GM04503 (cell line): ENCODE measurements at places on chromosomes 16 and 17.
A peak's percentile ranks its signal among the peaks of the same experiment; 100 is the strongest.

DNA sequence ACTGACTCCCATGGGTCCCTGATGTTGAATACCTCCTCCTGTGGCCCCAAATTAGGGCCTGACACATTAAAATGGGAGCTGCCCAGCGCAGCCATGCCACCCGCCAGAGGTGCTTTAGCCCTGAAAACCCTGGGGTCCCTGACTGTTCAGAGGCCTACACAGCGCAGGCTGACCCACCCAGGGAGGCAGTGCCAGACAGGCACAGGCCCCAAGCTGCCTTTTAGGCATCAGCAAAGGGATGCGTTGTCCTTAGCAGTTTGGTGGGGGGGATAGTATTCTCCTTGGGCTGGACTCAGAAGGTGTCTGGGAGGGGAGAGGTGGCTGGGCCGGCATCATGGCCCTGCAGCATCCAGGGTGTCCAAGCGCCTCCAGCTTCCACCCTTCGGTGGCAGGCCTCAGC, 1.4 kb downstream of the RAPGEFL1 start:
- no peak for DNase-seq

- DNase-seq, result no peak
These were observed 15.5 kb upstream of the NFATC3 start for GRCh38 chr16:68069511-68070248.

DNA sequence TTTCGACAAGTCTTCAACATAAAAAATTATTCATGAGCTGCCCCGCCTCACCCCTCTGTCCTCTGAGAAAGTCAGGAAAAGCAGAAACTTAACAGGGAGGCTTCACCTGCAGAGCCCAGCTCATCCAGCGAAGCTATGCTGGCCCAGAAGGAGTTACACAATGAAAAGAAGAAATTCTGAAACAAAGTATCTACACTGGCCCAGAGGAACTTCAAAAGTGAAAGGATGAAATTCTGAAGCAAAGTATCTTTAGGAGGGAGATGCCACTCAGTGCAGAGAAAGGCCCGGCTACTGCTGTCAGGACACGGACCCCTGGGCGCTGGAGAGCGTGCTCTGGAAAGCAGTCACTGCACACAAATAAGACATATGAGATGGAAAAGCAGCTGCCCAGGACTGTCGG, 1.6 kb downstream of the GALNS start:
- no peak for DNase-seq

DNA sequence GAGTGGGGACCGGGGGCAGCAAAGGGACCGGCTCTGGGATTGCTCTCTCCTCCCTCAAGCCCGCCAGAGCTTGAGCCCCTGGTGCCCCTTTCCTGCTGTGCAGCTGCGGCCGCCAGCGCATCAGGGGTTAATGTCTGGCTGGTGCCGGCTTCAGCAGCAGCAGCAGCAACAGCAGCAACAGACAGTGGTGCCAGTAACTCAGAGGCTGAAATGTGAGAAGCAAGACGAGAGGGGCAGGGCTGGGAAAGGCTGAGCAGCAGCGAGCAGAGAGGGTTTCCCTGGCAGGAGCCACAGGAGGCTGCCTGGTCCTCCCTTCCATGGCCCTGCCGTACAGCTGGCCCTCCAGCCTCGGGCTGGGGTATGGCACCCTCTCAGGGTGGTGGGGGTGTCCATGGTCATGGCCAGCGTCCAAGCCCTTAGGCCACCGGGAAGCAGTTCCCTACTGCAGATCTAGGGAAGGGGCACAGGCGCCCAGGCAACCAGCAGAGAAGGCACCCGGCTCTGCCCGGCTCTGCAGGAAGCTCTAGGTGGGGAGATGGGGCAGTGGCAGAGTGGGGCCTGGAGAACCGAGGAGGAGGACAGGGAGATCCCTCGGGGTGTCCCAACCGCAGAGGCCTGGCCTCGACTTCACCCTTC, 21.1 kb upstream of the TFAP4 start:
- DNase-seq, result no peak

- DNase-seq, result no peak
These were observed 84.2 kb downstream of the HS3ST2 start for GRCh38 chr16:22898131-22898530.

DNA sequence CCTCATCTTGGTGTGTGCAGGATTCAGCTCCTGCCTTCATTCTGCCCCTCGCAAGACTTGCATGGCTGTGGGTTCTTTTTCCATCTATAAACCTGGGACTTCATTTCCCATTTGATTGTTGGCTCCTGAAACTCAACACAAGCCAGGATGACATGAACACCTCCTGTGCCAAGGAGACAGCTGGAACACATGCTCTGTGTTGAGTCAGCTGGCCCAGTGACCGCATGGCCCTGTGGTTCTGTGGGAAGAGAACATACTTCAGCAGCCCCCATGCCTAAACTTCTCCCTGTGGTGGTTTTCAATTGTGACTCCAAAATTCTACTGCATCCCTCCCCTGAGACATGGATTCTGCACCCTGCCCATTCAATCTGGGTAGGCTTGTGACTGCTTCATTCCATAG, 57.9 kb upstream of the FOXF1 start:
- DNase-seq, result peak; percentile 14

GRCh38 chr16:48676836-48677235, 66.9 kb upstream of the N4BP1 start:
- DNase-seq, result peak; percentile 5

DNA sequence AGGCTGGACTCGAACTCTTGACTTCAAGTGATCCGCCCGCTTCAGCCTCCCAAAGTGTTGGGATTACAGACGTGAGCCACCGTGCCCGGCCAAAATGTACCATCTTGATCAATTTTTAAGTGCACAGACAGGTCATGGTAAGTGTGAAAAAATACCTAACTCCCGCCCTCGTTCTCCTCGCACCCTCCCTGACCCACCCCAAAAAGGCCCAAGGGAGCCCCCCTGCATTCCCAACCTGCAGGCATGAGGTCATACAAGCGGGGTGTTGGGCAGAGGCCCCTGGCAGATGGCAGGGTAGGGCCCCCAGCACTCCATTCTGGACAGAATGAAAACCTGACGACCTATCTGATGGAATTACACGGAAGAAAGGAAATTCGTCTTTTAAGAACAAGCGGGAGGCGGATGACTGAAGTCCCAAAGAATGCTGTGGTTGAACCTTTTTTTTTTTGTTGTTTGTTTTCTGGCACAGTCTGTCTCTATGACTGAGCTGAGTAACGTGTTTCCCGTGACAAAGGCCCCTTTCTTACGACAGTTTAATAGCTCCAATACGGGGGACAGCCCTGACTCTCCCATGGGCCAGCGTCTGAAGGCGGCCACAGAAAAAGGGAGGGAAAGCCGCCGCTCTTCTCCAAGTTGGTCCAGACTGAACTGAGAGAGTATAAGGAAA, 376.4 kb downstream of the SLC39A11 start:
- DNase-seq, result peak; percentile 92

GRCh38 chr16:49345829-49346228, 27.8 kb upstream of the C16orf78 start:
- no peak for DNase-seq

DNA sequence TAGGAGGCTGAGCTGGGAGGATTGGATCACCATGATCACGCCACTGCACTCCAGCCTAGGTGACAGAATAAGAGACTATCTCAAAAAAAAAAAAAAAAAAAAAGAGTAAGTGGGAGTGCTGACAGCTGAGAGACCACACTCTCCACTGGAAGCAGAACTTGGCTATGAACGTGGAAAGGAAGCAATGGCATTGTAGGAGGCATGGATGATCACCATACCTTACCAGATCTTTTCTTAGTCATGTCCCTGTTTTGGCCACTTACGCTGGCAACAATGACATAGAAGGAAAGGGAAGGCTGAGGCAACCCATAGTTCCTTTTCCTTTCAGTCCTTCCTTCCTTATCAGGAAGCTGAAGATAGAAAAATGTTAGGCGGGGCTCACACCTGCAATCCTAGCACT, 3.7 kb upstream of the ATP1B2 start:
- no peak for DNase-seq

DNA sequence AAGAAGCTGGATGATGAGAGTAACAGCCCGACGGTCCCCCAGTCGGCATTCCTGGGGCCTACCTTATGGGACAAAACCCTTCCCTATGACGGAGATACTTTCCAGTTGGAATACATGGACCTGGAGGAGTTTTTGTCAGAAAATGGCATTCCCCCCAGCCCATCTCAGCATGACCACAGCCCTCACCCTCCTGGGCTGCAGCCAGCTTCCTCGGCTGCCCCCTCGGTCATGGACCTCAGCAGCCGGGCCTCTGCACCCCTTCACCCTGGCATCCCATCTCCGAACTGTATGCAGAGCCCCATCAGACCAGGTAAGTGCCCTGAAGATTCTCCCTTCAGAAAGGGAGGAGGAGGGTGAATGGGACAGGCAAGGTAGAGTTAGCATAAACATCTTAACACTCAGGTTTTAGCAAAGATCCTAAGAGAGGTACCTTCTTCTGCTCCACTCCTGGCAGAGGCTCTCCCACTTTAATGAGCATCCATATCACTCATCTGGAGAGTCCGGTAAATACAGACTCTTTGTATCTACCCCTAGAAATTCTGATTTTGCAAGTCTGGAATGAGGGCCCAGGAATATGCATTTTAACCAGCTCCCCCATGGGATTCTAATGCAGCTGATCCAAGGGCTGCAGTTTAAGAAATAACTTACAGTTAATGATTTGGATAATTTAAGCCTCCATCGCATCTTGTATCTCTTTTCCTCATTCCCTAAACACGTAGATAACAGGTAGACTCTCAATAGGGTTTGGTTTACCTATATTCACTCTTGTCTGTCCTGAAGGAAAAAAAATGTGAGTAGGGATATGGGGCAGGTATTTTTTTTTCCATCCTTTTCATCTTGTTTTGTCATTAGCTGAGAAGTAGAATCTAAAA, 3.3 kb downstream of the HLF start:
- DNase-seq, result no peak

- no peak for DNase-seq
These were observed 228.2 kb downstream of the SOX9 start for GRCh38 chr17:72349011-72349410.
